ENCODE measurements at places on chromosomes 4 and X.

DNA sequence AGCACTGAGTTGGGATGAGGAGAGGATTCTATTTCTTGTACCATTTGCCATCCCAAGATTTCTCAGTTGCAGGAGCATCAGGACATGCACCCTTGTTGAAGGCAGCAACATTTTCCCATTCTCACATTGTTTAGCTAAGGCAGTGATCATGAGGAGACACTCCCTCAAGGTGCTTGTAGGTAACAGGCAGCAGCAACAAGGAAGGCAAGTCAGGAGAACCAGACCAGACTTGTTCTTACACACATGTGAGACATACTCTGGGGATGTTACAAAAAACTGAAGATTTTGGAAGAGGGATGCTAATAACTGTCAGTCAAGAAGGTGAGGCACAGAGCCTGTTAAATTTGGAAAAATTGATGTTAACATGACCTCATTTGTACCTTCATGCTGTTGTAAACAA is 15.5 kb upstream of the HPGDS start:
- DNase-seq: no peak

GRCh38 chr4:93157986-93158385 is 670.6 kb upstream of the ATOH1 start:
- peak; percentile 5 for DNase-seq

DNA sequence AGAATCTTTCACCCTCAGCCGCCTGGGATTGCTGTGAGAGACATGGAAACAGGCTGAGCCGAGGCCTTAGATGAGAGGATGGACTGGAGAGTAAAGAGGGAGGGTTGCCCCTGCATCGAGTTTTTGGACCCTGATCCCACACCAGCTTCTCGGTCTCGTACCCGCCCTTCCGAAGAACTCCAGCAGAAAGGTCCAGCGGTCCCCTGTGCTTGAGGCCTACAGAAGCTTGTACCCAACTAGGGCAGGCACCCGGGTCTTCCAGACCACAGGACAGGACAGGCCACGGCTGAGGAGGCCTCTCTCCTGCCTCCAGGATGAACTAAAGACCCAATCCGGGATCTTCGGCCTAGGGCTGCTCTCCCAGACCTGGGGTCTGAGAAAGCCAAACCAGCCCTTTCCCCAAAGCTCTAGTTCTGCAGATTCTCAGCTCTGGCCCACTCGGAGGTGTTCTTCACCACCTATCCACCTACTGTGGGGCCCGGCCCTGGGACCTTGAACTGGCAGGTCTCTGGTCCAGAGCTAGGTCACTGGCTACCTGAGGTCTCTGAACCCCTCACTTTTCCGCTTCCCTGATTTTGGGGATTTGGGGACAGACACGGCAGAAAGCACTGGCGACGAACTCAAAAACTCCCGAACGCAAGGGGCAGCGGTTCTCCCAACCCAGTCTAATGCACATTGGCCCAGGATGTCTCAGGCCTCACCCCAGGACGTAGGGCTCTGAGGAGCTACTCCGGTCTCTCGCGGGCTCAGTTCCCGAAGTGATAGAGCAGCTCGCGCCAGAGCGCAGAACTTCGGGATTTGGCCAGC is 1.1 kb downstream of the NKX3-2 start:
- no peak for DNase-seq

DNA sequence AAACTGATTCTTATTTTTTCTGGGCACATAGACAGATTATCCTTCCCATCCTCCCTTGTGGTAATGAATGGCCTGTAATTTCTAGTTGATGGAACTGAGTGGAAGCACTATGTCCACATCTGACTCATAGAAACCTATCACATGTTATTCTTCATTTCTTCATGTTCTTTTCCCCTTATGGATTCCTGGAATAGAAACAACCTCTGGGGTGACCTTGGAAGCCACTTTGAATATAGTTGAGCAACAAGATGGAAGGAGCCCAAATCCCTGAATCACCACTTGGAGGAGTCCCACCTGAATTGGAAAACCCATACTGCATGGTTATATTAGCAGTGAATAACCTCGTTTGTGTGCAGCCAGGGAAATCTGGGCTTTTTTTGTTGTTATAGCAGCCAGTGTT is 137.8 kb downstream of the MID1IP1 start:
- peak; percentile 36 for DNase-seq

- DNase-seq: no peak
Measured at GRCh38 chr4:47746122-47746521, 91.7 kb downstream of the CORIN start.

- no peak for DNase-seq
Measured at GRCh38 chr4:521636-522330, 22.8 kb downstream of the PIGG start.

DNA sequence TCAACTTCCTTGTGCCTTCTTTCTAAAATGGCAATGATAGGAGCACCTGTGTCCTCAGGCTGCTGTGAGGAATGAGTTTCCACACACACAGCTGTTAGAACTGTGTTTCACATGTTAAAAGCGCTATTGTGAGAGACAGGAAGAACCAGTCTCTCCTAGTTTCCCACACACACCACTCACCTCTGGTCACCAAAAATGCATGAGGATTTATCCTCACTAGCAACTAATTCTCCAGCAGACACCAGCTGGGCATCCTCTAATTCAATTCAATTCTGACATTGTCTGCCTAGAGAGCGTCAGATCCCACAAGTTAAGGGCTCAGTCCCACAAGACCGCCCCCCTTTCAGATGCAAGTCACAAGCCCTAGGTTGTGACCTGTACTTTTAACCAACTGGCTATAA is 29.0 kb upstream of the SLC2A9 start:
- no peak for DNase-seq

GRCh38 chr4:113996599-113997177 is 17.2 kb upstream of the ARSJ start:
- no peak for DNase-seq

GRCh38 chr4:113837397-113837796 is 75.9 kb upstream of the CAMK2D start:
- DNase-seq: peak; percentile 89

- DNase-seq: no peak
Measured at GRCh38 chrX:108064613-108065012, 19.7 kb downstream of the VSIG1 start.

DNA sequence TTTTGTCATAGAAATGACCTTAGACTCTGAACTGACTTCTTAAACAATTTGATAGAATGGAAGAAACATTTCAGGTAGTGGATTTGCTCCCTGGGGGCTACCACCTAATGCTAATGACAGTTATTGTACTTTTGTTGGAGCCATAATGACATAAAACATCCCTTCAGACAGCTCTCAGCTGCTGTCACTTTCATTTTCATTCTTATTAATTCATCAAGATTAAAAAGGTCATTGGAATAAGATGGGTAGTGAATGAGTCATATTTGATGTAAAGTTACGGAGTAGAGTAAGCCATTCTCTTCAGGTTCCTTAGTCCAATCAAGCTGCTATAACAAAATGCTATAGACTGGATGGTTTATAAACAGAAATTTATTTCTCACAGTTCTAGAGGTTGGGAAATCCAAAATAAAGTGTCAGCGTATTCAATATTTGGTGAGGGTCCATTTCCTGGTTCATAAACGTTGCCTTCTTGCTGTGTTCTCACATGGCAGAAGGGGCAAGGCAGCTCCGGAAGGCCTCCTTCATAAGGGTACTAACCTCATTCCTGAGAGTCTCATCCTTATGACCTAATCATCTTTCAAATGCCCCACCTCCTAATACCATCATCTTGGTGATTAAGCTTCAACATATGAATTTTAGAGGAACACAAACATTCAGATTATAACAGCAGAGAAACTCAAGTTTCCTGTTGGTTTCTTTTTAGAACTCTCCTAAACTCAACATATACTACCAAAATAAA is 268.5 kb downstream of the ARAP2 start:
- no peak for DNase-seq

DNA sequence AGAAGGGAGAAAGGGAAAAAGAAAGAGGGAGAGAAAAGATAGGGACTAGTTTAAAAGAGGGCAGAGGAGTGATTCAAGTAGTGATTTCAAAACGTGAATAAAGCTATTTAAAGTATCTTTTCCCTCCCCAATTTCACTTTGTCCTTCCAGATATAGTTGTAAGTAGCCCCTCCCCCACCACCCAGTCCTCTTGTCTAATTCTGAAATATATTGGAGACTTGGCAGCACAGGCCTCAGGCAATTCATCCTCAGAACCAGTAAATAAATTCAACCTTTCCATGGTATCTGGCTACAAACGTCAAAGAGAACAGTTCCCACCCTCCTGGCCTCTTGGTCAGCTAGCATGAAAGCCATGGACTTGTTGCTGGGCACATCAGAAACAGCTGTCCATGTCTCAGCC is 169.5 kb upstream of the SCML1 start:
- no peak for DNase-seq

DNA sequence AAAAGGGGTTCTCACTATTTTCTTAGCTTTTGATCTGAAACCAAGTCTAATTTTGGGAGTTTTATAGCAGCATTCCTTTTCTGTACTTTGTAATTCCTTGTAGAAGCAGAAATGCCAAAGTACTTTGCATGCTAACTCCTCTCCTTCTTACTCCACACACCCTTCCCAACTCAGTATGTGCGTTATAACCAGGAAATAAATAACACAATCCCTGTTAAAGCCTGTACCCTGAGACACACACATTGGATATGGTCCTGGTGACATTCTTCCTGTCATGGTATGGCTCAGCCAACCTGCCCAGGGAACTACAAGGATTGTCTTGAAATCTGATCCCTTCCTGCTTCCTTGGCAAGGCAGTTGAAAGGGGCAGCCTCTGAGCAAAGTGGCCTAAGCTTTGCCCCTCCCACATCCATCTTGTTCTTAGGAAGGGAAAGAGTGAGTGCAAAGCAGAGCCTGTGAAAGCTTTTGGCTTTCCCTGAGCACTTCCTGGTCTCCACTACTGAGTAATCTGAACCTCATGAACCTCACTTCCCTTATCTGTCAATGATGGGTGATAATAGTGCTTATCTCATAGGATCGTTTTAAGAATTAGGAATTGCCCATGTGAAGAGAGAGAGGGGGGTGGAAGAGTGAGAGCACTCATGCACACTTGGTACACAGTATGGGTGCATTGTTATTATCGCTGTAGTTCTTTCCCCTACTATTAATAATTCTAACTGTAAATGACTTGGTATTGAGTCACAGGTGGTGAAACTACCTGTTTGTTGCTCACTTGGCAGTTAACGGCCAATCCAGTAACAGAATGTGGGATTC is 109.3 kb downstream of the AFF2 start:
- no peak for DNase-seq

DNA sequence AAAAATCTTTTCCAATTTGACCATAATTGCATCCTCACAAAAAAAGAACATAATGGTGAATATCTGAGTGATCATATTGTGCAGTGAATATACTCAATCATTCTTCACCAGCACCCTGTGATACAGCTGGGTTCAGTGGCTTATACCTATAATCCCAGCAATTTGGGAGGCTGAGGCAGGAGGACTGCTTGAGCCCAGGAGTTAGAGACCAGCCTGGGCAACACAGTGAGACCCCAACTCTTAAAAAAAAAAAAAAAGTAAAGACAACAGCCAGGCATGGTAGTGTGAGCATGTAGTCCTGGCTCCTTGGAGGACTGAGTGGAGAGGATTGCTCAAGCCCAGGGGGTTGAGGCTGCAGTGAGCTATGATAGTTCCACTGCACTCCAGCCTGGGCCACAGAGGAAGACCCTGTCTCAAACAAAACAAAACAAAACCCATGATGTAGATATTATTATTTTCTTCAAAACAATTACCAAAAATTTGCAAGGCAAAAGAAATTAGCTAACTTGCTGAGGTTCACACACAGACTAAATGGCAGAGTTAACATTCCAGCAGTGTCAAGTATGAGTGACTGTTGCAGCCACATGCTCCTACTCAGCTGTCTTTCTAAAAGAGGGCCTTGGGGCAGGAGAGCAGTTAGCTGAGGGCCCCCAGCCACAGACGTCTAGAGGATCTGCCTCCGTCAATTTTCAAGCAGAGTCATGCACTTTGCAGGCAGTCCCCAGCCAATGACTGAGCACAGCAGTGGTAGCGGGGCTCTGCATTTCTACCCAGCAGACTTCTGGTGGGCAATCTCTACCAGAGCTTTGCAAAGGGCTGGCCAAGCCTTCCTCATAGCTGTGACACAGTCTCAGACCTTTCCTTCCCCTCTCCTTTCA is 33.4 kb downstream of the ADGRA3 start:
- no peak for DNase-seq

- no peak for DNase-seq
Measured at GRCh38 chr4:30295652-30296051, 424.5 kb upstream of the PCDH7 start.

DNA sequence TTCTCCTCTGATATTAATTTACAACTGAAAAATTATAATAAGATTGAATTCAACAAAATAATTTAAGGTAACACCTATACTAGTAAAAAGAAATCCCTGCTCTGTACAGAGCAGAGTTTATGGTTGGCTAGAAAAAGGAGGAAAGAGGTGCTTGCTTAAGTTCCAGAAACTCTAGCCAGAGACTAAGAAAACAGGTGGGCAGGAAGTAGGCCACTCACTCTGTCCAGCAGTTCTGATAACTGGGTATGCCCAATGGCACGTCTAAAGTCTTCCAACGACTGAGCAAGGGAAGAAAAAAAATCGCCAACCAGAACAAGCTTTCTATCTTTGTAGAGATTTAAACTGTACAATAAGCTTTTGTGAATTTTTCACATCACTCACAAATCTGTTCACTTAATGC is 42.1 kb downstream of the TMEM165 start:
- DNase-seq: no peak

GRCh38 chrX:12988797-12989196 is 13.9 kb downstream of the TMSB4X start:
- DNase-seq: peak; percentile 68

Data from adipocyte (in vitro differentiated cells).